ENCODE measurements at places on chromosomes 3 and 15.

- peak; percentile 54 for DNase-seq
Measured at GRCh38 chr3:3800685-3801493, 1.7 kb downstream of the LRRN1 start.

DNA sequence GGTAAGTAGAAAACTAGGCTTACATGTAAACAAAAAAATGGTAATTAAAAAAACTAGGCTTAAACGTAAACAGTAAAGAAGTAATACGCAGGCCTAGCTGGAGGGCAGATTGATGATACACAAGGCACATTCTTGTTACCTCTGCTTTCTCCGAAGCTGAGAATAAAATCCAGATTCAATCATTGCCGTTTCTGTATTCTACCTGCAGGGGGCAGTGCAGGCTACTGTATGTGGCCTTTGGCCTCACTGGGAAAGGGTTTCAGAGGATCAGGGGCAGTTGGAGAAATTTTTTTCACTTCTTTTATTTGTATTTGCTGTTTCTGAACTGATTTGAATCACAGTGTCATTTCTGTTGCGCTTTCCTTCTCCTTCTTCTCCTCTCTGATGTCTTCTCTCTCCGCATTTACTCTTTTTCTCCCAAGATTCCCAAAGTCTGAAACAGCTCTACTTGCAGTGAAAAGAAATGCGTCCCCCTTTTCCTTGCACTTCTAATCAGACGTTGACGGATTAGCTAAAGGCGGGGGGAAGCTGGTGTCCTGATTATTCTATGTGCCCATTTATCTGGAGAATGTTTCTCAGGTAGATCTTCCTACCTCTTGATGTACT, 67.1 kb upstream of the MCTP2 start:
- peak; percentile 65 for DNase-seq

- DNase-seq = no peak
Measured at GRCh38 chr3:134253475-134254226, 3.0 kb upstream of the RYK start.

GRCh38 chr3:170458285-170458684, 39.6 kb downstream of the CLDN11 start:
- no peak for DNase-seq

GRCh38 chr3:50293079-50293801, 1.0 kb upstream of the IFRD2 start:
- no peak for DNase-seq

Data from small intestine (tissue), 16 donors.